CMK (cell line): ENCODE measurements at places on chromosomes 4 and X.

- no peak for DNase-seq
Measured at GRCh38 chrX:25810202-25810601, 327.9 kb upstream of the MAGEB18 start.

GRCh38 chr4:182144626-182145333 is 98.4 kb upstream of the TENM3 start:
- no peak for DNase-seq

- DNase-seq: no peak
Measured at GRCh38 chr4:152678841-152679240, 956 bp downstream of the TMEM154 start.

GRCh38 chr4:159435561-159436023 is 332.7 kb downstream of the RAPGEF2 start:
- DNase-seq: no peak

DNA sequence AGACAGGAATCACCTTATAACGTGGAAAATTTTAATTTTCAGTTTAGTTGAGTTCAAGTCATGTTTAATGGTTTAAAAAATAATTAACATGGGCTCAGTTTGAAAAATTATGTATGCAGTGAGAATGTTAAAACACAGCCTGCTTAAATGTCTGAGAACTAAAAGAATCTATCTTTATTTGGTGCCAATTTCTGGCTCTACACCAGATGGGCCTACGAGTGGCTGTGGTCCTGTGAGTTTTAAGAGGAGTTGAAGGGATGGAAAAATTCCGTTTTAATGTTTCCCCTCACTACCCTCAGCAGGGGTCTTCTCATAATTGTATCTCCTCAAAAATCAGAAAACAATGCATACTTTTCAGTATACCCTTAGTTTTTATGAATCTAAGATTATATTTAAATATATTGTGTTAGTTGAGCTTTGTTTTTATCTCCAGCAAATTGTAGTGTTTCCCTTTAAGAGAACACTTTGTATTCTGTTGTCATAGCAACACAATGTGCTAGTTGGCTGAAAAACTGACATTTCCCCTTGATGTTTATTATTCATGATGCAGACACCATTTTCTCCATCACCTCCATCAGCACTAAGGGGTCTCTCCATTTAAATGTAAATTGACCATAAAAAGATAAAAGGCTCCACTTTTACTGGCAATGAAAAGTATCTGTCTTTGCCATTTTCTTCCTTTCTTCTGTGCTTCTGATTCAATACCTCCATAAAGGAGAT is 393.5 kb upstream of the GRIA3 start:
- DNase-seq: no peak

DNA sequence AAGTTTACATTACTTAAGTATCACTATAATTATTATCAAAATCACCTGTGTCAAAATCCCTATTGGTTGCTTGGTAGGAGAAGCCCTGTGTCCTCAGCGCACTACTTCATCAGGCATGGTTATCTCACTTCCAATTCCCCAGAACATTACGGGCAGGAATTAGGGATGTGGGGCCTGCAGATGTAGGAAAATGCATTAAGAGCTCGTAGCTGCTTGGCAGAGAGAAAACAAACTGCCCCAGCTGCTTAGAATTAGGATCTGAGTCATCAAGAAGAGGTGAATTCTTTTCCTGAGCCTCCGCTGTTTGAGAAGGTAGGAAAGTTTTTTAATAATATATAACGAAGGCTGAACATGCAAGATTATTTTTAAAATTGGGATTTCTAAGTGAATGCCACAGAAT is 31.1 kb upstream of the CLNK start:
- no peak for DNase-seq

DNA sequence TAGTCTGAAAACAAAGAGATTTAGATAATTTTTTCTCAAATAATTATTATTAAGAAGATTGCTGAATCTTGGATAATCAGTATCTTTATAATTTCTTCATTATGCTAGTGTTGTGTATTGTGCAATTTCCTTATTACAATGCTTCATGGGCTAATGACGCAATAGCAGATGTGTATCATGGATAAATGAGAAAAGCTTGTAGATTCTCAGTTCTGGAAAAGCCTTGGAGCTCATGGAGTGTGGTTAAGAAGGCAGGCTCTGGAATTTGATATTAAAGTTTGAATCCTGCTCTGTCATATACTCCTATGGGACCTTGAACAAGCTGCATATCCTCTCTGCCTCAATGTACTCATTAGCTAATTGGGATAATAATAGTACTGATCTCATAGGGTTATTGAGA is 18.9 kb upstream of the CXCL8 start:
- no peak for DNase-seq

GRCh38 chrX:18890724-18891547 is 93.0 kb downstream of the PHKA2 start:
- no peak for DNase-seq

GRCh38 chr4:148173397-148174017 is 268.7 kb downstream of the NR3C2 start:
- no peak for DNase-seq

GRCh38 chr4:186707574-186707973 is 16.1 kb downstream of the FAT1 start:
- no peak for DNase-seq

- DNase-seq: no peak
Measured at GRCh38 chr4:163582703-163583102, 88.2 kb downstream of the TMA16 start.

- no peak for DNase-seq
Measured at GRCh38 chr4:125313989-125314667, 627 bp upstream of the FAT4 start.

- peak; percentile 5 for DNase-seq
Measured at GRCh38 chrX:57453901-57454300, 137.9 kb upstream of the ZXDB start.

DNA sequence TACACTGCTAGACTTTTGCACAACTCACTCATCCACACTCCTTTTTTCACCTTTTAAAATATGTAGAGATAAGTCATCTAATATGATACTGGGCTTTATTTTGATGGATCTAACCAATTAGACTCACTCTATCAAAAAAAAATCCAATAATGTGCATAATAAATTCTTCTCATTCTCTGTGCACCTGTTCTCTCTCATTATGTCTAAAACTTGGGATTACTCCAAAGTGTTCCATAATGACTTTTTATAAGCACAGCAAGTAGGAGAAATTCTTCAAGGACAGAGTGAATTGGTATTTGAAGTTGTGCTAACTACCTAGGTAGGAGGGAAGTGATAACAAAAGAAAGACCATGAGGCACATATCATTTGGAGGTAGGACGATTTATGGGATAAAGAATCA is 1438.8 kb downstream of the PCDH7 start:
- DNase-seq: no peak

DNA sequence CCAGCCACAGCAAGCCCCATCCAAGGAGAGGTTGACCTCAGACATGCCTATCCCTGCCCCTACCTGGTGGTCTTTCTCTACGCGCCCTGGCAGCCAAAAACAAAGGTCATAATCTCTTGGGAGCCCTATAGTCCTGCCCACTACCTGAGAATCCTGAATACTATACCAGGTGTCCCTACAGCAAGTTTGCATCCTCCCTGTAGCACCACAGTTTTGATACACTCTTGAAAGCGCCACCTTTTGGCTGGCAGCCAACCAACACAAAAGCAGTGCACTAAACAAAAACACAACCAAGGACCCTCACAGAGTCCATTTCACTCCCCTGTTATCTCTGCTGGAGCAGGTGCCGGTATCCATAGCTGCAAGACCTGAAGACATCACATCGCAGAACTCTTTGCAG is 523.8 kb upstream of the CPEB2 start:
- DNase-seq: no peak

GRCh38 chrX:24347881-24348280 is 12.6 kb upstream of the SUPT20HL1 start:
- no peak for DNase-seq

- DNase-seq: no peak
Measured at GRCh38 chrX:136577552-136577951, 45.5 kb downstream of the VGLL1 start.

DNA sequence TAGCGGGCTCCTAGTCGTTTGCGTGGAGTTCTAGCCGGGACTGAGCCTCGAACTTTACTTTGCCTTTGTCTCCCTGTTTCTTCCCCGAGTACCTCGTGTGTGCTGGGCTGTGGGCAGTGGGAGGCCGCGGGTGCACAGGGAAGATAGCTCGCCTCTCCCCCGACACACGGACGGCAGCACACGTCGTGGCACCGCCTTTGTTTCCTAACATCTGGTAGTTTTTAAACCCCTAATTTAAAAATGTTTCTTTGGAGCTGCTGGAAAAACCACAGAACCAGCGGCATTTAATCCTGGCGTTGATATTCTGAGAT is 866 bp downstream of the RBM46 start:
- DNase-seq: no peak

GRCh38 chr4:120085705-120086104 is 19.1 kb upstream of the MAD2L1 start:
- no peak for DNase-seq

DNA sequence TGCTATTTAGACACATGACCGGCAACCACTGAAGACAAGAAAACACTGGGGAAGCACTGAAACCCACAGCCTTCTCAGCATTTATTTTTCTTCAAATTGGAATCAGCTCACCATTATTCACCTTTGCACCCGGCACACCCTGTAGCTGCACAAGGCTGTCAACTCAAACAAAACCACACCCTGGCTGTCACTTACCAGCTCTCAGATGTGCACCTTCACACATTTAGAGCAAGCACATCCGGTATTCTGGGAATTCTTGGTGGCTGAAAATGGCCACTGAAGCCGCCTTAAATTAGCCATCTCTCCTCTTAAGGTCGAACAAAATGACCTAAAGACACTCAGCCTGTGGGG is 5.9 kb downstream of the ZFYVE28 start:
- no peak for DNase-seq

DNA sequence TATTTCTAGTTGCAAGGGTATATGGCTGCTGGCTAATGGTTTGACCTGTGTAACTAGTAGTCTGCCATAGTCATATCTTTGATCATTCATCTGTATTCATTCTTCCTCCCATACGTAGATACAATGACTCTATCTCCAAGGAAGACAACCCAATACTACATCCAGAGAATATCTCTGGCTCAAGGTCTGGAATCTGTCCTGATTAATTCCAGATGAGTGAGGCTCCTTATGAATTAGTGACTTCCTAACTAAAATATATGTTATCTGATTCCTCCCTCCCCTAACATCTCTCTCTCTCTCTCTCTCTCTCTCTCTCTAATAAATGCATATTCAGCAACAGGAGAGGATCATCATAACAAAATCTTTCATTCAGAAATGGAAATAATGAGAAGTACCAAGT is 641.5 kb downstream of the FAT4 start:
- DNase-seq: no peak

DNA sequence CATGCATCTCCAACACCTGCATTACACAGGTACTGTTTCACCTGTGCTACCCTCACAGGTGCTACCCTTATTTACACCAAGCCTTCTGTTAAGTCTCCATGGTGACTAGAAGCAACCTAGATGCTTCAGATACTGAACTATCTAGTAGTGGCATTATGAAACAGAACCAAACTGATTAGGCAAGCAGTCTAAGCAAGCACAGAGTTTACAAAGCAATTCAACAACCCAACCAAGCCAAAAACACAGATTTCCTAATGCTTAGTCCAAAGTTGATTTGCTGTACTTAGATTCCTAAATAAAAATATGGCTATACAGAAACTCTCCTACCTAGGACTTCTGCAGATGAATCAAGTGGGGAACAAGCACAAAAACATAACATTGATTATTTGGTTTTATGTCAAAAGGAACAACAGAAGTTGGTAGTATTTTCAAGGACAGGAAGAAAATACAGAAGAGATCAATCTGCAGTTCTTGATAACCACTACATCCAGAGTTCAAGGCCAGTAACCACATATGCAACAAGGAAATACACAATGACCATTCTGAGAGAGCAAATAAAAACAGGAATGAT is 3.2 kb downstream of the TAPT1 start:
- DNase-seq: no peak

DNA sequence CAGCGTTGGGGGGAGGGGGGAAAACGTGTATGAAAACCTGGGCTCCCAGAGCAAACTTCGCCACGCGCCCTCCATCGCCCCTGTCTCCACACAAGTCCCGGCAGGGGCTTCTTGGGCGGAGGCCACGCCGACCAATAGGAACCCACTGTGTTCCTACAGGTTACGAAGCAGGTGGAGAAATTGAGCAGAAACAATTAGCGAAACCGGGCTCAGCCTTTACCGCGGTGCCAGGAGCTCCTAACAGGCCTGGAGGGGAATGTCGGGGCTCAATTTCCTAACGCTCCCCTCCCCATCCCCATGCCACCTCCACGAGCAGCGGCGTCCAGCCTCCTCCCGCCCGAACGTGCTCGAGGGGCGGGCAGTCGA is 589 bp upstream of the KIT start:
- no peak for DNase-seq

DNA sequence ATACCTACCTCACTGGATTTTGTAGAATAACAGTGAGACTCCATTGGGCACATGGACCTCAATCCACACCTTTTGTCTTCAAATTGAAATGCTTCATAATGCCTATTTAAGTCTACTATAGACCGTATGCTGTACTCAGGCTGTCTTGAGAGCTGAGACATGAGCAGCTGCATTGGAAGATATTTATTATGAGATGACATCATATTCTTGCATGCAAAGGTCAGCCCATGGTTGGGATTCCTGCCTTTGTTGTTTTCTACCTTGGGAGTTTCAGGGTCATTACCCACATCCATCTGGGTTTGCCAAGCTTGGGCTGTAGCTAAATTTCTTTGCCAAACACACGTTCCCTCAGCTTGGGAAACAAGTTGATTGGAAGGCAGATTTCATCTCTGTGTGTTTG is 33.2 kb upstream of the MAMLD1 start:
- DNase-seq: no peak

DNA sequence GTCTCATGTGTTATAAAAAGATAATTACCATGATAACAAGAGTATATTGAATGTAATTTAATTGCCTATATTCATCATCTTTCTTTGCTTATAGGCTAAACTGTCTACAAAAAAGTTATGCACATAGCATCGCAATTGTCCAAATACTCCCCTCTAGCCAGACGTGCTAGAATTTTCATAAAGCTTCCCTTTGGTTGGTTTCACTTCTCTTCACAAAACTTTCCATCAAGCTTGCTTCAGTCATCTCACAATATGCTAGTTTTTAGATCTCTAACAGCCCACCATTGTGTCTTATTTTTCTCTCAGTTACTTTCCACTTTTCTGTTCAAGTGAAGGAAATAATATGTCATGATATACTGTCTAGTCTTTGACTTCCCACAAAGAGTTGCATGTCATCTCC is 448.3 kb upstream of the SPANXN1 start:
- no peak for DNase-seq

DNA sequence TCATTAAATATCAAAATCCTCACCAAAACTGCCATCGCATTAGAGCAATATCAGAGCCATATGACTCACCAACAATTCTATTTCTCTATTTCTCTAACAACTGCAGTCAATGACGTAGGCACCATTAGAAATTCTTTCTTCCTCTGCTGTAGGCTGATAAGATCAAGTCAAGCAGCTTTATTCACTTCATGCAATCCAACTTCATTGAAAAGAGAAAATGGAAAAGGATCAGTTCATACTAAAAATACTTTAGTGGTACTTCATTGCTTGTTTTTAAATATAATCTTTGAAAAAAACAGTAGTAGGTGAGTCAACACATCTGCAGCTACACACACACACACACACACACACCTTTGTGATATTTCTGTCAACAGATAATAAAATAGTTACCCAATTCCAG is 345.3 kb upstream of the TENM3 start:
- DNase-seq: no peak
